ENCODE measurements at places on chromosomes 6 and 20.

GRCh38 chr6:52643158-52643557 lies 27.8 kb upstream of the TMEM14A start:
- DNase-seq, result no peak

GRCh38 chr20:19137641-19138040 lies 74.8 kb upstream of the SLC24A3 start:
- DNase-seq, result no peak

DNA sequence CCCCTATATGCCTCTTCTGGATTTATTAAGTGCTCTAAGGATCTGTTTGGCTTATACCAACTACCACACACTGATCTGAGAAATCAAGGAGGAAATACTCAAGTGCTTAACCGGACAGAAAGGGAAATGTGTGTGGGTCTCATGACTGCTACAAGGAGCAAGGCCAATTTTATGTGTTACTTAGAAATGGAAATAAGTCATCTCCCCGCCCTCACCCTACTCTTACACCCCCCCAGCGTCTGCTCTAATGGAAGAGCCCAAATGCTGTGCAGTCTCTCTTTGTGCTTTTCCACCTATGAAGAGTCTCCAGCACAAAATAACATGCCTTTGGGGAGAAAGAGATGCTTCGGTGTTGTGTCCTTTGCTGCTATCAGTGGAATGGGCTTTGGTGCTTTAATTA lies 428.8 kb upstream of the ARID1B start:
- no peak for DNase-seq

GRCh38 chr6:163830641-163831040 lies 416.1 kb downstream of the QKI start:
- no peak for DNase-seq

DNA sequence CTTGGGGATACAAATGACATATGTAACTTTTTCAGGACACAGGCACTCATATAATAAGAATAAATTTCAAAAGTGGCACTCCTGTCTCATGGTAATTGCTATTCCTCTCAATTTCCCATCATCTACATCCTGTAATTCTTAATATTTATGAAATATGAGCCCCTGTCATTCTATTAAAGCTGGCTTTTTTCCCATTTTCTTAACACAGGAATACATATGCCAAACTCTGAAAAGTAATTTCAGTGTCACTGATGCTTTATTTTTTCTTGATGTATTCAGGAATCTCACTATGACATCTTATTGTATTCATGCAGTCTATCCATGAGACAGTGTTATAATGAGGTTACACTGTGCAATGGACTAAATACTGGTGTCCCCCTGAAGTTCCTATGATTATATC lies 24.3 kb upstream of the FKBP1C start:
- no peak for DNase-seq

DNA sequence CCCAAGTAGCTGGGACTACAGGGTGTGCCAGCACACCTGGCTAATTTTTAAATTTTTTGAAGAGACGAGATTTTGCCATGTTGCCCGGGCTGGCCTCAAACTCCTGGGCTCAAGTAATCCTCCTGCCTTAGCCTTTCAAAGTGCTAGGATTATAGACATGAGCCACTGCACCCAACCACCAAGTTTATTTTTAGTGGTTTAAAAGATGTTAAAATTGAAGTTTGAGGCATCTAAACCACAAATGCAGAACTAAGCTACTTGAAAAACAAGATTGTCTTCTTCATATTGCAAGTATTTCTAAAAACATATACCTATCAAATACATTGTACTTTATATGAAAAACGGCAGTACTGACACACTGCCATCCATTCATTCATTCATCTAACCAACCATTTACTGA lies 31.6 kb downstream of the WASF1 start:
- DNase-seq, result no peak

- DNase-seq, result no peak
These were observed 5.6 kb upstream of the BEND6 start for GRCh38 chr6:56949265-56949664.

DNA sequence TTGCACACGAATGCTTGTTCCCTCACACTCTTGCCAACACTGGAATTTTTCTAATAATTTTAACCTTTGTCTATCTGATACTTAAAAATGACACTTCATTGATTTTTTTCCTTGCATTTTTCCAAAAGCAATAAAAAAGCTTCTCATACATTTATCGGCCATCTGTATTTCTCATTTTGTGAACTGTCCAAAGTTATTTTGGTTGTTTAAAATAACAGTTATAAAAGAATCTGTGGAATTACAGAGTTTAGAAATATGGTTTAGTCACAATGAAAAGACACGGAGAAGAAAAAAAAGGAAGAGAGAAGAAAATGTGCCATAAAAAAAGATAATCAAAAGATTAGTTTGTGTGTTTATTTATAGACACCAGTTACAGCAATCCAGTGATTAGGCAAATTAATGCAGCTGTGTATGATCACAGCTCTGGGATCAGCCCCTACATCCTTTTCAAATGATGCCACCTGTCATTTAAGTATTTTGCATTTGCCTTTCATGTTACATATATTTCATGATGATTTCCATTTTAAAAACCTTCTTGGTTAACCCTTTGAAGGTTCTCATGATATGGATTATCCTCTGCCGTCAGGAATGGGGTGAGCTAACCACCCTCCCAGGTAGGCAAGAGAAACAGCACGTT lies 171.7 kb downstream of the BACH2 start:
- DNase-seq, result no peak

GRCh38 chr6:38195113-38195635 lies 375.6 kb downstream of the ZFAND3 start:
- no peak for DNase-seq

GRCh38 chr20:42598581-42598980 lies 591.1 kb downstream of the PTPRT start:
- no peak for DNase-seq

DNA sequence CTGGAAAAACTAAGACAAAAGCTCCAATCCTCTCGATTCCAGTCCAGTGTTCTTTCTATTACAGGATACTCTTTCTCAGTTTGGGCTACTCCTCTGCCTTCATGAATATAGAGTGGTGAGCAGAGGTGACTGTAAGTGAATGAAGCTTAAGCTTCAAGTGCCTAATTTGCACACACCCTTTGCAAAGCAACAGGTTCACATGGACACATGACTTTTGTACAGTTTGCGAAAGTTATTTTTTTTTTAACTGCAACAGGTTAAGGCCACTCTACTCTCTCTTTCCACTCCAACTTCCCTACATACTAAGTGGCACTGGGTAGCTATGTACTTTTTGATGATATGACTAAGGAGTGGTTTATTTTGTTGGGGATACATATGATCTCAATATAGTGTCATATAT lies 19.4 kb upstream of the HEY2 start:
- DNase-seq, result no peak

DNA sequence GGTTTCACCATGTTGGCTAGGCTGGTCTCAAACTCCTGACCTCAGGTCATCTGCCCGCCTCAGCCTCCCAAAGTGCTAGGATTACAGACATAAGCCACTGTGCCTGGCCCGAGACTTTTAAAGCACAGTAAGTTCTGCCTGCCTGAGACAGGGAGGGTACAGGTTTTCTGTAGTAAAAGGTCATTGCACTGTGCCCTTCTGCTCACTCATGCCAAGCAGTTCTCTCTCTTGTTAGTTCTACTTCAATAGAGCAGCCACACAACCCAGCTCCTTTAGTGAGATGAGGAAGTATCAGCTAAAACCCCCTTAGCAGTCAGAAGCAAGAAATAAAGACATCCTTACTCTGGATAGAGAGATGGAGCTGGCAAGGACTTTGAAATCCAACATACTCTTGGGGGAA lies 52.4 kb upstream of the ARMH2 start:
- no peak for DNase-seq

DNA sequence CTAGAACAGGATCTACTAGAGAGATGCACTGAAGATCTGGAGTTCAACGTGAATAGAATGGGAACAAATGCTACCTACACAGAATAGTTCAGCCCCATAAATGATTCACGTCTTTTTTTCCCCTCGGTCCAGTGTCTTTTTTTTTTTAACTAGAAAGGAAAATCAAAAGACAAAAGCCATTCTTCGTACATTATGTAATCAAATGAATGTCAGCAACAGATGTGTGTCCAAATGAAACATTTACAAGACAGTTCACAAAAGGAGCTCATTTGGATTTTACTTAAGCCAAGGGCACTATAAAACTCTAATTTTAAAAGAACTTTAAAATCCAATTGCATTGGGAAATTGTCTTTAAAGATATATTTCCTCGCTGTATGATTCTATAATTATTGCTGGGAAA lies 42.4 kb downstream of the FAM184A start:
- DNase-seq, result no peak

DNA sequence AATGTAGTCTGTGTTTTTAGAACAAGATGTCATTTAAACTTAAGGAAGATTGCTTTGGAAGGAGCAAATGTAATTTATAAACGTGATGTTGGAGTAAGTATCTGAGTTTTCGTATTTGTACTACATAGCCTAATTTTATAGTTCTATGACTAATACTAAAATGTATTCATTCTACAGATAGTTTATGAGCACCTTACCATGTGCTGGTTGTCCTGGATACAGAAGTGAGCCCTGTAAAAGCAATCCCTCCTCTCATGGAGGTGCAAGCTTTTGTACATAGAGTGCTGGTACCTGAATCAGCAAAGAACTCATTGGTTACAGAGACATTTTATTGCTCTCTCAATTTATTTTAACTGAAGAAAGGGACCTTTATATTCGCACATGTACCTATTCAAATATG lies 27.1 kb downstream of the TBPL1 start:
- DNase-seq, result no peak

- DNase-seq, result no peak
These were observed 510.7 kb upstream of the SULF2 start for GRCh38 chr20:48295966-48296421.

GRCh38 chr20:20457392-20458126 lies 89.7 kb downstream of the INSM1 start:
- no peak for DNase-seq

DNA sequence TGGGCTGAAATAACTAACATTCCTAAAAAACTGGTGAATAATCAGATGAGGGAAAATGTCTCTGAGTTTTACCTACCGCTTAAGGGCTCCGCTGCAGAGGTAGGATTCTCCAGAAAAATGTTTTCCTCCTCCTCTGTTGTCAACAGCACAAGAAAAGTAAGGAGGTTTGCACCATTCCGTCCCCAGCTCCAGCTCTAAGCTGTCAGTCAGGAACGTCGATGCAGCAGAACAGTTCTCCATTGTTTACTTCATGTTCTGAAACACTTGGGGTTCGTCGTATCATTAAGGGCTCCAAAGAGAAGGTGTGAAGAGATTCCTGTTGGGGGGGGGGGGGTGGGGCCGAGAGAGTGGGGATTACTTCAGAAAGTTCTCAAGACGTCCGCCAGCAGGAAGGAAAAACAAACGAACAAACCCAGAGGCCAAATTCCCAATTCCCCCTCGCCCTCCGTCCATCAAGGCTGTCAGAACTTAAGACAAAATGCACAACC lies 734 bp downstream of the MMS22L start:
- no peak for DNase-seq

DNA sequence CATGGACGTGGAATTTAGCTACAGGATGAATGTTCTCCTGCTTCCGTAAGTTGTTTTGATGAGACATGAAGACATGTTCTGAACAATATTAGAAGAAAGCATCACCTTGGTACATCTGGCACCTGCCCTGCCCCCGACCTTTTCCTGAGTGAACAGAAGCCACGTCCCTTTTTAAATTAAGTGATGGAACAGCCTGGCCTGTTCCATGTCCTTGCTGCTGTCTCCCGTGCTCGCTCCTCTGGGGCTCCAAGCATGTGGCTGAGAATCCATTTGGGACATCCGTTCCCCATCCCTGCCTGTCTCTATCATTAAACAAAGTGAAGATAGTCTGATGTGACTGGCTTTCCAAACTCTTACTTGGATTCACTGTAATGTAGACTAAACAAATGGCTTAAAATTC lies 36.4 kb downstream of the ERMARD start:
- no peak for DNase-seq

GRCh38 chr20:22490287-22491193 lies 93.8 kb downstream of the FOXA2 start:
- DNase-seq, result no peak

GRCh38 chr6:111921103-111921502 lies 47.9 kb upstream of the FYN start:
- DNase-seq, result no peak

- no peak for DNase-seq
These were observed 119.3 kb upstream of the NAA20 start for GRCh38 chr20:19897891-19898290.

Data from heart right ventricle (tissue), 16 donors.